ENCODE measurements at places on chromosomes 4 and X. TPM values are rescaled to one million over a fixed set of nuclear protein-coding genes. Genes with fewer than 3 reads are reported as not detected.

Gene RRAGB
- 6.1 TPM for total RNA-seq

DNA sequence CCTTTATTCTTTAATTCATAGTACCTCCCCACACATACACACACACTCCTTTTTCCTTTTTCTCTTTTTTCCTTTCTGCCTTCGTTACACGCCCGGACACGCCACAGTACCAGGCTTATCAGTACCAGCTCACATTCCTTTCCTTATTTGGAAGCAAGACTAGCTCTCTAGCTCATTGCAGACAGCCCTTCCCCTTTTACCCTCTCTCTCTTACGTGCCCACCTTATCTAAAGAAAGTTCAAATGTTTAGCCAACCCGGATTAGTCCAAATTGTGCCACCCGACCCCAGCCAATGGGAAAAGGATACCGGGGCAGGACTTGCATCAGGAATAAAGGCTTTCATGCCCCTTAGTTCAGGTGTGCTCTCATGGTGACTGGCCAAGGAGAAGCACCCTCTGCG lies 194.7 kb upstream of the VCX3A start:
- H3K4me1 ChIP-seq = peaks cover 4% of the 10 kb centered on the region
- no peak overlapping the region for H3K27ac ChIP-seq
- no peak for DNase-seq
- no peaks in the 10 kb centered on the region for H3K36me3 ChIP-seq
- no peaks in the 10 kb centered on the region for H3K27me3 ChIP-seq
- no peak overlapping the region for H3K4me3 ChIP-seq

DNA sequence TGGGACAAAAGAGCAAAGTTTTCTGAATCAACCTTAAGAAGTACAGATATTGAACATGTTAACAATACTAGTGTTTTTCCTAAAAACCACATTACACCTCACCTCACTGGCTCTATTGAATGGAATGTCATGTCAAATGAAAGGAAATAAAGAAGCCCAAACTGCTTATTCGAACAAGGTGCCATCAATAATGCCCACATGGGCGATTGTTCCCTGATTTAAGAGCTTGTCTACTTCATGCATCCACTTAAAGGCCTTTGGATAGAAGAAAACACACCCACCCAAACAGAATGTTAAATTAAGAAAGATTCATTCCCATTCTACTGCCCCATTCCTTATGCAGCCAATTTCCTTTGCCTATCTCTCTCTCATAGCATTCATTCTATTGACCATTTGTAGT lies 118.5 kb upstream of the PAQR3 start:
- no peak overlapping the region for H3K27ac ChIP-seq
- H3K4me1 ChIP-seq = no peaks in the 10 kb centered on the region
- H3K27me3 ChIP-seq = peaks cover 2% of the 10 kb centered on the region
- no peak for DNase-seq
- no peaks in the 10 kb centered on the region for H3K36me3 ChIP-seq
- H3K4me3 ChIP-seq = no peak overlapping the region

GRCh38 chrX:68695206-68695845 lies 47.9 kb downstream of the STARD8 start:
- peaks cover 3% of the 10 kb centered on the region for H3K27me3 ChIP-seq
- no peaks in the 10 kb centered on the region for H3K36me3 ChIP-seq
- H3K27ac ChIP-seq = no peak overlapping the region
- no peak for DNase-seq

GRCh38 chr4:2936773-2937145 lies 26.4 kb downstream of the NOP14 start:
- peak overlapping the region; percentile 87 for H3K27ac ChIP-seq
- peaks cover 52% of the 10 kb centered on the region for H3K36me3 ChIP-seq
- no peaks in the 10 kb centered on the region for H3K27me3 ChIP-seq
- peak overlapping the region; percentile 94 for H3K4me3 ChIP-seq
- no peak for DNase-seq

DNA sequence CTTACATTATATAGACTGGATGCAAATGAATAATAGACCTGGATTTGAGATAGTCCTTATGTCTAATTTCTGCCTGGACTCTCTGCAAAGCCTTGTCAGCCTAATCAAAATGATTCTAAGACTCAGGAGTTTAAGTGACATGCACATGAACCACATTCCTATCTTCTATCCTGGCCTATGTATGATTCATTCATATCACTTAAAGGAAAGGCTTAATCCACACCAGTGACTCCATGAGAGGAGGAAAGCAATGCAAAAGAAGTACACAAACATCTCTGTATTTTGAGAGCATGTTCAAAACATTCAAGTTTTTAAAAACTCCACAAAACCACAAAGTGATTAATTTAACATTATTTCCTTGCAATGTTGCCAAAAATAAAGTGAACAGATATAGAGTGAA lies 14.6 kb downstream of the AMOT start:
- DNase-seq = no peak
- H3K4me3 ChIP-seq = no peak overlapping the region
- peaks cover 3% of the 10 kb centered on the region for H3K27me3 ChIP-seq

DNA sequence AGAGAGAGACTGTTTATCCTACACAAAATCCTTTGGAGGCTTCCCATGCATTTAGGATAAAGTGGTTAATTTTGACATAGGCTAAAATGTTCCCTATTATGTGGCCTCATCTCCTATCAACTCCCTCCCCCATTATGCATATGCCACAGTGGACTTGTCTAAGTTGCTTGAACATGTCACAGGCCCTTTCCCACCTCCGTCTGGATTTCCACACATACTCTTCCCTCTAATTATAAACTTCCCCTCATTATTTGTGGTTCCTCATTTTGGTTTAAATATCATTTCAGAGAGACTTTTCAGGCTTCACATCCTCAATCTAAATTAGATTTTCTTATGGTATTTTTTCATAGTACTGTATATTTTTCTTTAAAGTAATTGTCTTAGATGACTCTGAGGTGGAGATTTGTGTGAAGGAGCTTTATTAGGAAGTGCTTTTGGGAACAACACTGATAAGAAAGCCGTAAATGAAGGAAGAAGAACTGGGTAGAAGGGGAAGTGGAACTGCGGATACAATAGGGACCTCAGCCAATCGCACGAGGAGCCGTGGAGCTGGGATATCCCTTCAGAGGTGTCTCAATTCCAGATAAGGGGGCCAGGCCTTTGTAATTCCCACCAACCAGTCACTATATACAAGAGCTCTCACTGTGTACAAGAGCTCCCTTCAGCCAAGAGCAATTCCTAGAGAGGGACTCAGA lies 7.9 kb downstream of the C4orf17 start:
- no peaks in the 10 kb centered on the region for H3K4me1 ChIP-seq
- H3K4me3 ChIP-seq = no peak overlapping the region
- no peaks in the 10 kb centered on the region for H3K36me3 ChIP-seq
- no peak overlapping the region for H3K27ac ChIP-seq
- DNase-seq = no peak

Gene SASH3
- total RNA-seq = 129 TPM

Gene ARSD
- 2.7 TPM for total RNA-seq

DNA sequence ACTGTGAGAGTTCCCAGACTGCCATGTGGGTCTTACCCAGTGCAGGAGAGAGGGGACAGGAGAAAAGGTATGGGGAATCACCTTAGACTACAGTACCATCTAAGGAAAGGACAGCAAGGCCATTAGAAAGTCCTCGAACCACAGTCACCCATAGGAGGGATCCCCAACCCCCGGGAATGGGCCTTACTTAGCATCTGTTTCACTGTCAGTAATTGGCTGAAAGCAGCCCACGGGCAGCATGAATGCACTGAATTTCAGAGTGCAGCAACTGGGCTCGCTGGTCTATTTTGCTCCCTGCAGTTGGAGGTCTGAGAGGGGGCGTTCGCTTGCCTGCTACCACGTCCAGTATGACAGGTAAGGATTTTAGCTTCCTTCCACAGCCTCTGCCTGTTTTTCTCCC lies 50.4 kb upstream of the KLHL8 start:
- DNase-seq = no peak
- H3K36me3 ChIP-seq = no peaks in the 10 kb centered on the region
- H3K27me3 ChIP-seq = peaks cover 5% of the 10 kb centered on the region
- no peaks in the 10 kb centered on the region for H3K4me1 ChIP-seq

Gene NMU
- not detected for total RNA-seq
